ENCODE measurements at places on chromosomes 3 and 15.
A peak's percentile ranks its signal among the peaks of the same experiment; 100 is the strongest.

DNA sequence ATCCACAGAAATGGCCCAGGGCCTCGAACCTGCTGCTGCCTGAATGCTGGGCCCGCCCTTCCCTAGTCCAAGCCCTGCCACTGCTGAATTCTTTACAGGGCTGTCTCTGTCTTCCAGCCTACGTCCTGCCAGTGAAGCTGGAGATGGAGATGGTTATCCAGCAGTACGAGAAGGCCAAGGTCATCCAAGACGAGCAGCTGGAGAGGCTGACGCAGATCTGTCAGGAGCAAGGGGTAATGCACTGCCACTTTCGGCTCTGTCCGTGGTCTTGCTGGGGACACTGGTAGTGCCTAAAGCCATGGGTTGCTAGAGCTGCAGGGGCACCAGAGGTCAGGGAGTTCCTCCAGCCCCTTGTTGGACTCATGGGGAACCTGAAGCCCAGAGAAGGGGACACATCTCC lies 115.7 kb downstream of the TMEM266 start:
- DNase-seq: no peak

DNA sequence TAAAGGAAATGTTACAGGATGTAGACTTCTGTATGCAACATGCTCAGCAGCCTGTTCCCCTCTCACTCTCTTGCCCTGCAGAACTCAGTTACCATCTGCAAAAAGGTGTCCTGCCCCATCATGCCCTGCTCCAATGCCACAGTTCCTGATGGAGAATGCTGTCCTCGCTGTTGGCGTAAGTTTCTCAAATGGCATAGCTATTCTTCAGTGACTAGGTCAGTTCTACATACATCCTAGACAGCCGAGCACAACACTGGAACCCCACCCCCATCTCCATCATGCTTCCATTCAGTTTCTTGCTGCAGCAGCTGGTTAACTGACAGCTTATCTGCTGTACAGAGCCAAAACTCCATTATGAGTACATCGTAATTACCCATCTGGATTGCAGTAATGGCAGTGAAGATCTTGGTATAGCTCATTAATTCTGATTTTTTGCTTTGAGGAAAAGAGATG lies 4.5 kb downstream of the THBS1 start:
- DNase-seq: no peak

GRCh38 chr15:45704329-45705249 lies 69.8 kb downstream of the SQOR start:
- DNase-seq: peak; percentile 13

DNA sequence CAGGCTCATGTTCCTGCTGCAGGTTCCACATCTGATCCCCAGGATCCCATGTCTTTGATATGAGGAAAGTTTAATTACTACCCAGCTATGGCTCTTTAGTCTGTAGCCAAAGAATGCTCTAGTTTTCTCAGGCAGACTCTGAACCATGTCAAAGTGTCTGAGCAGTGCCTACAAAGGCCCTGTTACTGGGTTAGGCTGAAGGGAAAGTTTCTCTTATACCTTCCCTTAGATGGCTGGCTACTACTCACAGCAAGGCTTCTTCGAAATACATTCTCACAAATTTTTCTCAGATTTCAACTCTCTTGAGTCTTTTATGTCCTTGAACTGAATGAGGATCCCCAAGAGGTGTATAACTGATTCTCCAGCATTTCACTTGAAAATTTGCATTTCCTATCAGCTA lies 102.4 kb downstream of the NR1D2 start:
- DNase-seq: no peak

- DNase-seq: no peak
These were observed 56.6 kb upstream of the ZPLD1 start for GRCh38 chr3:102378216-102378615.

- DNase-seq: no peak
These were observed 121.1 kb upstream of the PLAAT1 start for GRCh38 chr3:193119926-193120325.

GRCh38 chr3:122810734-122811133 lies 15.9 kb downstream of the SLC49A4 start:
- no peak for DNase-seq

- no peak for DNase-seq
These were observed 4.4 kb downstream of the TERC start for GRCh38 chr3:169760479-169760878.

DNA sequence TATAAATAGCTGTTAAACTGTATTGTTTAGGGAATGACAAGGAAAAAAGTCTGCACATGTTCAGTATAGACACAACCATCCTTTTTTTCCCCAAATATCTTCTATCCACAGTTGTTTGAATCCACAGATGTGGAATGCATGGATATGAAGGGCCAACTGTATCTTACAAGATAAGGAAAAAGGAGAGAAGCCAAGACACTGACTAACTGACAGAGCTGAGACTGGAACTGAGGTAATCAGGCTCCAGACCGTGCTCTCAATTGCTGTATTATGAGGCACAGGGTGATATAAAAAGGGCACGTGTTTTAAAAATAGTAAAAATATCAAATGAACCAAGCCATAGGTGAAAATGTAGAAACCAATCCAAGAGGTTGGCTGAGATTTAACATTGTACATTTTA lies 49.0 kb downstream of the DHX36 start:
- no peak for DNase-seq

DNA sequence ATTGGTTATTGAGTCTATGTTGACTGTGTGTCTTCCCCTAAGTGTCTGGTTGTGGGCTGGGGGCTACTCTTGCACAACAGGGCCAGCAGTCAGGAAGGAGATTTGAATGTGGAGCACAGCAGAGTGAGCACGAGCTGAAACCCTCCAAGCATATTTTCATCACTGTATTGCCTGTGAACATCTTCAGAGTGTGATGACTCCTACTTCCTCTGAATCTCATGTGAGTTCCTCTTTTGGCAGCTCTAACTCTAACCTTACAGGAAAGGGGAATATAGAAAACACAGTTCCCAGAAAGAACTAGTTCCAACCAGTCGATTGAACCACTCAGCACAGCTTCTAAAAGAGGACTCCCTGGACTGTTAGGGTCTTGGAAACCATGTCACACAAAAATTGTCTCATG lies 211.6 kb downstream of the RAP2B start:
- peak; percentile 2 for DNase-seq

DNA sequence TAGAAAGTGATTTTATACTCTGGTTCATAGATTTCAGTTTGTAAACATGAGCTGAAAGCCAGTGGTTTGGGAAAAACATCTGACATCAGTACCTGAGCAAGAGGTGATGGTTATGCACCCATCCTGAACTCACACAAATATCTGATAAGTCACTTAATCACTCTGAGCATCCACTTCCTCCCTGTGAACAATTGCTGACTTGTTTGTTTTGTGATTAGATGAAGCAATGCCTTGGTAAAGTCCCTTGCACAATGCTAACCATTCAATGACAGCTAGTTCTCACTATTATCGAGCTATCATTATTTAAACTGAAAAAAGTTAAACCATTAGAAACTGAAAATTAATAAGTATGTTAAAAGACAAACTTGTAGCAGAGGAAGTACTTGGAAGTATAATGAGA lies 303.0 kb downstream of the PLOD2 start:
- no peak for DNase-seq

DNA sequence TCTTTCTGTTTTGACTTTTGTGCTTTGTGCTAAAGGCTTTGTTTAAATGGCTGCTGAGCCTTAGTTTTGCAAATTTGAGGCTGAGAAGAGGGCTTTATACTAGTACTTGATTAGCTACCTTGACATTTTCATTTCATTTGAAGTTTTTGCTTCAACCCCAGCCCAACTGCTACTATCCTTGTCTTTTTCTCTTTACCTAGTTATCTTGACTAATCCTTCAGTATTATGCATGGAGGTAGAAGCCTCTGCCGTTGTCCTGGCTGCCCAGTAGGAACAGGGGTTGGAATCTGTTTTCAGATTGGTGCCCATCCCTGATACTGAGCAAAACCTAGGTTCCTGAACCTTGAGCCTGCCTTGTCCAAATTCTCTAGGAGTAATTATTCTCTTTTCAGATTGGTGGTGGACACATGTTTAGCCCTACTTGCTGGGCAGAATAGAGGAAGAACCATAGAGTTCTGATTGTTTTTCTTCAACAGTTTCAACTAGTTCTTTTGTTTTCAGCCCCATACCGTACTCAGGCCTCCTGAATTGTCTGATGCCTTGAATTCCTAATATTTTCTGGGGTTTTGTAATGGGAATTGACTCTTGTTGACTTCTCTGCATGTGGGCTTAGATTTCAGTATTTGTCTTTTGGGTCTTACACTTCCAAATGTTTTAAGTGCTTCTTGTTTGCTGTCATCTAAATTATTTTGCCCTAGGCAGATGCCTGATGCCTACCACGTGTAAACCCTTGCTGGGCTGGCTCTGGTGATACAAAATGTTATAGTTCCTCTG lies 143.2 kb downstream of the DOCK3 start:
- DNase-seq: no peak

DNA sequence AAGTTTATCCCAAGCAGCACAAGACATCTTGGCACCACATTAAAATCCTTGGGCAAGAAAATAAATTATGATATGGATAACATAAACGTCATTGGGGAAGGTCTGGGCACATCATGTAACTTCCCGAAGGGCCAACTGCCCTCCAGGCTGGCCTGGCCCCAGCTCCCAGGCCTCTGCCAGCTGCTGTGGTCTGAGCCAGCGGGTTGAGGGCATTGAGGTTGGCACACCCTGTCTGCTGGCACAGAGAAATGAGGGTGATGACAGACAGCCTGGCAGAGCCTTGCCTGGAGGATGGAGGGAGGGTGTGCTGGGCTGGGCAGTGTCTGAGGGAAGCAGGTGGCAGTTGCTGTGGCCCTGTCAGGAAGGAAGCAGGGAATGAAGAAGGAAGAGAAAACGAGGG lies 3.3 kb upstream of the RBSN start:
- DNase-seq: no peak

GRCh38 chr3:45795882-45796765 lies at the start of gene SLC6A20:
TSS of gene SLC6A20 (minus strand) at chr3:45796536. CDS start at chr3:45796419, 117 bp downstream.
- DNase-seq: no peak

DNA sequence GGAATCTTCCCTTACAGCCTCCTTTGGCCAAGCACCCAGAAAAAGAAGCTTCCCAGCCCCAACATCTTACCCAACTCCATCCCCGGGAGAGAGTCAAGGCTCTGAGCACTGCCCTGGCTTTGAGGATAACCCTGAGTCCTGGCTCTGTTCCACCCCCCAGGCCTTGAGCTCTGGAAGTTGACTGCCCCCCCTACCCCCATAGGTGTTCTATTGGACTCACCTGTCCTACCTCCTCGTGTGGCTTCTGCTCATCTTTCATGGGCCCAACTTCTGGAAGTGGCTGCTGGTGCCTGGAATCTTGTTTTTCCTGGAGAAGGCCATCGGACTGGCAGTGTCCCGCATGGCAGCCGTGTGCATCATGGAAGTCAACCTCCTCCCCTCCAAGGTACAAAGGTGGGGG lies 22.3 kb downstream of the NOX5 start:
- no peak for DNase-seq

DNA sequence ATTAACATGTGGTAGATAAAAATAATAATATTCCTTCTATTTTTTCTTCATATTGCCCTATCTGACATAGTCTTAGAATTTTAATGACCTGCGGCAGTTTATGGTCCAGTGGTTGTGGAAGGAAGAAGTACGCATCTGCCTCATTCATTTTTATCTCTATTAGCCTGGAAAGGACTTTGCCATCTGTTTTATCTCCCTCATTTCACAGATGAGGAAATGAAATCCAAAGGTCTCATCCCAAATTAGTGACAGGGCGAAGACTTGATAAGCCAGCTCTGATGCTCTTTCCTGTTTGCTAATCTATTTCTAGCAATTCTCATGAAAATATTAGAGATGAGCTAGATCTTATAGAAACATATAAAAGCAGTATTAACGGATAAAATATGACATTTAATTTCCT lies 113.3 kb downstream of the KLHL25 start:
- no peak for DNase-seq

- DNase-seq: no peak
These were observed 66.8 kb upstream of the ALDH1A3 start for GRCh38 chr15:100812802-100813201.

- DNase-seq: no peak
These were observed 59.3 kb downstream of the MAP6D1 start for GRCh38 chr3:183766107-183766506.

GRCh38 chr3:58063022-58063815 lies 55.0 kb downstream of the FLNB start:
- no peak for DNase-seq

GRCh38 chr15:68749793-68750192 lies 70.9 kb downstream of the ANP32A start:
- no peak for DNase-seq

- no peak for DNase-seq
These were observed 21.0 kb downstream of the MIX23 start for GRCh38 chr3:122362026-122362425.

DNA sequence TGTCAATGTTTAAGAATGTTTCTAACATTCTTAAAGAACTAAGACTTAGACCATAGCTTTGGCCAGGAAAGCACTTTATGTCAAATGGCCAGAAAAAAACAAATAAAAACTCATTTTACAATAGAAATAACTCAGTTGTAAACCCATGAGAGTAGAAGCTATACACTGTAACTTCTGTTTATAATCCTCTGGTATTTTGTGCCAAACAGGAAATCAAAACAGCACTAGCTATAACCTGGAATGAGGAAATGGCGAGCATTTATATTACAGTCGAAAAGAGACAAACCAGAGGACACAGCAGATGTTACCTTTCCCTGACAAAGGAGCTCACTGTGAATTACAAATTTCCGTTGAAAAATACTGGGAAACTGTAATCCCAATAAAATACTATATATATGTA lies 10.3 kb downstream of the GK5 start:
- no peak for DNase-seq

DNA sequence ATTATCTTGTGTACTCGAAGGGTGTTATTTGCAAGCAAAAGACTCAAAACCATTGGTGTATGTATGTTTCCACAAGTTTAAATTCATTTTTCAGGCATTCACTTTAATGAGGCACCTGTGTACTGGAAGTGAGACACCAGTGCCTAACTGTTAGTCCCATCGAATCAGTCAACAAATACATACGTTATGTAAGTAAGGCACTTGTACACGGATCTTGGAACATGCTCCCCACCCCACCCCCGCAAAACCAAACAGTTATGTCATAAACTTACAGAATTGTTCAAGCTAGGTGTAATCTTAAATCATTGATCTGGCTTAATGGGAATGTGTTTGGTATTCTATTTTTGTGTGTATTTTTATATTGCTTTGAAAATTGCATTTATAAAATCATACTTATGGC lies 17.1 kb downstream of the LRRC28 start:
- no peak for DNase-seq

- DNase-seq: no peak
These were observed 20.5 kb upstream of the RGMA start for GRCh38 chr15:93109336-93110102.

GRCh38 chr3:141845407-141846049 lies 30.9 kb upstream of the ATP1B3 start:
- DNase-seq: peak; percentile 34

DNA sequence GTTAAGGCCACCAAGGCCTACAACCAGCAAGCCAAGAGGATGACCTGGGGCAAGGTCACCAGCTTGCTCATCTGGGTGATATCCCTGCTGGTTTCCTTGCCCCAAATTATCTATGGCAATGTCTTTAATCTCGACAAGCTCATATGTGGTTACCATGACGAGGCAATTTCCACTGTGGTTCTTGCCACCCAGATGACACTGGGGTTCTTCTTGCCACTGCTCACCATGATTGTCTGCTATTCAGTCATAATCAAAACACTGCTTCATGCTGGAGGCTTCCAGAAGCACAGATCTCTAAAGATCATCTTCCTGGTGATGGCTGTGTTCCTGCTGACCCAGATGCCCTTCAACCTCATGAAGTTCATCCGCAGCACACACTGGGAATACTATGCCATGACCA lies 3.6 kb downstream of the CXCR6 start:
- DNase-seq: no peak

- DNase-seq: no peak
These were observed 22.2 kb downstream of the BCL2A1 start for GRCh38 chr15:79948761-79949160.

- peak; percentile 12 for DNase-seq
These were observed 354.2 kb upstream of the TBL1XR1 start for GRCh38 chr3:177551431-177551836.

All from CD4-positive, alpha-beta T cell treated with Interleukin-21 for 1 hour (primary cell).